SJSA1 (cell line): ENCODE measurements at places on chromosomes 7 and 10. TPM values are rescaled to one million over a fixed set of nuclear protein-coding genes. Genes with fewer than 3 reads are reported as not detected.

- no peak for DNase-seq
Measured at GRCh38 chr10:110845756-110846620, 25.7 kb upstream of the PDCD4 start.

DNA sequence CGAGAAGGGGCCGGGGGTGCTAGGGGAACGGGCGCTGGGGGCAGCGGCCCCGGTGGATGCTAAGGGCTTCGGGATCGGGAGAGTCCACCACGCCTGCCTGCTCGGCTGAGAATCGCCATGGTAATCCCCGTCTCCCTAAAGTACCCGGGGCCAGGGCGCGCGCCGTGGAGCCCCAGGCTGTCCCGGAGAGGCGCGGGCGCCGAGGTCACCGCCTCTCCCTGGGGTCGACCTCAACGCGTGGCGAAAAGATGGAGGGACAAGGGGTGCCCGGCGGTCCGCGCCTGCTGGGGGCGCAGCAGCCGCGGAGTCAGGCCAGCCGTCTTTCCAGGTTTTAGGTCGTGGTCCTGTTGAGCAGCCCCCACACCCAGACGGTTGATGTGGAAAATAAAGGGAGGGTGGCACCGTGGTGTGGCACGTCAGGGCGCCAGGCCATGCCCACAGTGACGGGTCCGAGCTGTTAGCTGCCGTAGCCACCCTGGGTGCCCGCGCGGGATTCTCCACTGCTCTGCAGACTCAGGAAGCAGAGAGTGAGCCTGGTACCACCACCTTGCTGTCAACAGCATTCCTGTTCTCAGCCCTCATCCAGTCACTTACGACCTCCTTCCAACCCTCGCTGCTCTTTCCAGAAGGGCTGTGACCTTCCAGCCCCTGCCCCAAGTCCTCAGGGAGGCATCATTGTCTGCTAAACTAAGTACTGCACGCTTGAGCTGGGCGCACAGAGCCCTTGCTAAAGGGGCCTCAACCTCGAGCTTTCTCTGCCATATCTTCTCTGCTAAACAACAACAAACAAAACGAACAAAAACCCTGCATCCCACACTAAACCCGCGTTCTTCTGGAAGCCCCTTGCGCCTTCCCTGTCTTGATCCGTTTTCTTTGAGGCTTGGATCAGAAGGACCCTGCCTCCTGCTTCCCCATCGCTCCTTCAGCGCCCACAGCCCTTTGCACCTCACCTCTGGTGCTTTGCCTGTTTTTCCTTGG, 666 bp downstream of the SMKR1 start:
- DNase-seq = no peak

- peak; percentile 69 for DNase-seq
Measured at GRCh38 chr7:131040467-131040932, 287.2 kb upstream of the MKLN1 start.

The AKR1C4 gene
- total RNA-seq = not detected in 2 replicates

The RNF148 gene
- total RNA-seq = 0.39 TPM in 1 of 2 replicates, not detected in the other
